ENCODE measurements at places on chromosomes 5 and 9.

- DNase-seq, result no peak
Observed at GRCh38 chr5:173055722-173055982, 500 bp upstream of the CREBRF start.

- DNase-seq, result peak; percentile 53
Observed at GRCh38 chr5:127892467-127893207, 189.4 kb downstream of the CCDC192 start.

DNA sequence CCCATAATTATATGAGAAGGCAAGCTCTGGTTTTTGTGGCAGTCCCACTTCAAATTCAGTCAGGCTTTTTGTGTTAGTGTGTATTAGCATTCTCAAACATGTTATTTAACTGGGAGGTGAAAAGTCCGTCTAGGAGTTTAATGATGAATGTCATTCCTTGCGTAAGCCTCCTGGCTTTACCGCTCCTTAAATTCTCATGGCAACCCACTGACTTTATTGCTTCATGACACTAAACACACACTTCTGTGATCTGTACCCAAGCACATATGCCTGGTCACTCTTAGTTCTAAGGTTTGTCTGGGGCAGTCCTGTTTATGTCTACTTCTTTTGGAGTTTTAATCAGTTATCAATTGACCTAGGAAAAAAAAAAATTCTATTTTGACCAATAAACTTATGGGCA is 677.9 kb upstream of the DMAC1 start:
- DNase-seq, result no peak

- DNase-seq, result no peak
Observed at GRCh38 chr5:144566747-144567420, 396.2 kb downstream of the KCTD16 start.

All from urothelium cell line (cell line).